ENCODE measurements at places on chromosomes 2 and 18.

- no peak for DNase-seq
Measured at GRCh38 chr2:170950221-170950761, 21.2 kb downstream of the GORASP2 start.

DNA sequence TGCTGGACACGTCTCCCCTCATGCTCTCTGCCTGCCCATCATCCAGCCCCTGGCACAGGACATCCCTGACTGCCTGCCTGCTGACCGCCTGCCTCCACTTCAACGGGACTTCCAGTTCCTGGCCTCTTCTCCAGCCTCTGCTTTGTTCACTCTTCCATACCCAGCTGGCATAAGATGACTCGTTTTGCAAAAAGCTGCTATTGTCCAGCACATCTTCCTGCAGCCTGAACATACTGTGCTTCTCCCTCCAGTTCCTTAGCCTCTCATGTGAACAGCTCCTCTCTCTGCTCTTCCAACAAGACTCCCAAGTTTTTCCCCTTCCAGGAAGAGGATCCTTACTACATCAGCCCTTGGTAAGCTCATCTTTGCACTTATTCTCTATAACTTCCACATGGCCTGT lies 62.4 kb upstream of the SKOR2 start:
- no peak for DNase-seq

GRCh38 chr2:17976871-17977746 lies 98.6 kb downstream of the KCNS3 start:
- DNase-seq: no peak

GRCh38 chr2:15313657-15314056 lies 247.5 kb downstream of the NBAS start:
- no peak for DNase-seq

DNA sequence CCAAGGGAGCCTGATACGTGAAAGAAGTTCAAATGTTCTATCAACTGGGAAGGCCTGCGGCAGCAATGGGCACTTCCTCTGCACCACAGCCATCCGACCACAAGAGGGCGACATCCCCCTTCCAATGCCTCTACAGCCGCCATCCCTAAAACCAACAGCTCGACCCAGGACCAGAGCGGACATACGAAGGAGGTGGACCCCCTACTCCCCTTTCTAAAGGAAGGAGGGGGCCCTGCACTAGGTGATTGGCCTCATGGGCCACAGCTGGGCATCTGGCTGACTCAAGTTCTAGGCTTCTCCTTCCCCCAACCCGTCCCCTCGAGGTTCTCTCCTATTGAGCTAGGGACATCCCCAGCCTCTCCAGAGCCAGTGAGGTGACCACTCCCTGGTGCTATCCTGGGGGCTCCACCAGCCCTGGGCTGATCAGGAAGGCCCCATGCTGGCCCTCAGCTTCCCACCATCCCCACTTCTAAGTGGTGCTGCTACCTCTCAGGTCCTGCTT lies 217.2 kb downstream of the TNS1 start:
- DNase-seq: no peak

DNA sequence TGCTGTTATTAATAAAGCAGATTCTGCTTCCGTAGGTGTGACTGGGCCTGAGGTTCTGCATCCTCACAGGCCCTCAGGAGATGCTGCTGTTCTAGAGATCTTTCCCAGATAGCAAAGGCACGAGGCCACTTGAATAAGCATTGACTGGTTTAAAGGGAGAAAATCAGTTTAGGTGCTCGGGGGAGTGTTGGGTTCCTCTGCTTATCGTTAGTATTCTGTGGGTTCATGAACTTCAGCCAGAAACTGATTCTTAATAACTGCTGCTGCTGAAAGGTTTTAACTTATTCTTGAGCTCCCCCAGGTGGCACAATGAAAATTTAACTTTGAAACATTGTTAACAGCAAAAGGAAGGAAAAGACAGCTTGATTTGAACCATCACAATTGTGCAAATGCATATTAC lies 56.9 kb downstream of the ITGA6 start:
- DNase-seq: no peak

GRCh38 chr2:226489775-226490541 lies 309.7 kb downstream of the IRS1 start:
- DNase-seq: no peak

DNA sequence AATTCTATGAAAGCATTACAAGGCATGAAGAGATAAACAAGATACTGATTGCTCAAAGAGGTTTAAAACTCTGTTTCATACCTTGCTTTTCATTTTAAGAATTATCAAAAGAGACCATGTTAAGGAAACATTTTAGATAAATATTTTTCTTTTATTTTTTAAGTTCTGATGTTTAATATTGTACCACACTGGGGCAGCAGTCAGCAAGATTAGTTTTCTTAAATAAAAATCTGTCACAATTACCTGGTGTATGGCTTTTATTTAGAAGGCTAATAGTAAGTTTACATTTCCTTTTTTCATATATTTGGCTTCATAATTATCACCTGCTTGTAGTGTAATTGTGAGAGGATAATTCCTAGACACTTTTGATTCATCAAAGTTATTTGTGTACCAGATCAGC lies 46.4 kb downstream of the ZNF804A start:
- DNase-seq: no peak

DNA sequence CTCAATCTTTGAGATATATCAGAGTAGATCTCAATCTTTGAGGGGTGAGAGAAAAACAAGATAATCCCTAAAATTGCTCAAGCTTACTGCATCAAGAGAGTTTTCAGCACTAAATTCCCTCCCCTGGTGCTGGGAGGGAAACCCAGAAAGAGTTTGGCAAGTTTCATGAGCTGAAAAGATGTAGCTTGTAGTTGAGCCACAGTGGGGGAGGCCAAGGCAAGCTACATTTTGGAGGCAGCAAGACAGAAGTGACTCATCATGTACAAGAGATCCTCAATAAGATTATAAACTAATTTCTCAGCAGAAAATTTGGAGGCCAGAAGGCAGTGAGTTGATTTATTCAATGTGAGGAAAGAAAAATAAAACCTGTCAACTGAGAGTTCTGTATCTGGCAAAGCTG lies 308.2 kb downstream of the PIEZO2 start:
- DNase-seq: no peak

DNA sequence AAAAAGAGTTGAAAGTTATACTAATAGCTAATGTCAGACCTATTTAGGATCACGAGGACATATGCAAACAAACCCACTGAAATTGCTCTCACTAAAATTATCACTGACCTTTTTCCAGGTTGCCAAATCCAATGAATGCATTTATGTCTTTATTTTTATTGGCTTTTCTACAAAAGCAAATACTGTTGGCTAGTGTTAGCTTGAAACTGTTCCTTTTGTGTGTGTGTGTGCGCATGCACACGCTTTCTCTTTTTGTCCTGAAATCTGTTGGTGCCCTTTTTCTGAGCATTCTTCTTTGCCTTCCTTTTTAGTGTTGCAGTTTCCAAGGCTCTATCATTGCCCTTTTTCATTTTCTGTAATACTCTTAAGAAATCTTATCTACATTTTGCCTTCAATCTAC lies 1269.2 kb downstream of the LRP1B start:
- no peak for DNase-seq

- DNase-seq: no peak
Measured at GRCh38 chr18:24725644-24726415, 265.4 kb downstream of the HRH4 start.

GRCh38 chr2:215828528-215829184 lies 184.7 kb downstream of the MREG start:
- DNase-seq: no peak

GRCh38 chr2:102540882-102541281 lies 67.9 kb downstream of the SLC9A4 start:
- DNase-seq: no peak

- DNase-seq: no peak
Measured at GRCh38 chr2:217054791-217055190, 194.9 kb upstream of the TNP1 start.

- no peak for DNase-seq
Measured at GRCh38 chr2:55116966-55117365, 66.7 kb upstream of the RTN4 start.

DNA sequence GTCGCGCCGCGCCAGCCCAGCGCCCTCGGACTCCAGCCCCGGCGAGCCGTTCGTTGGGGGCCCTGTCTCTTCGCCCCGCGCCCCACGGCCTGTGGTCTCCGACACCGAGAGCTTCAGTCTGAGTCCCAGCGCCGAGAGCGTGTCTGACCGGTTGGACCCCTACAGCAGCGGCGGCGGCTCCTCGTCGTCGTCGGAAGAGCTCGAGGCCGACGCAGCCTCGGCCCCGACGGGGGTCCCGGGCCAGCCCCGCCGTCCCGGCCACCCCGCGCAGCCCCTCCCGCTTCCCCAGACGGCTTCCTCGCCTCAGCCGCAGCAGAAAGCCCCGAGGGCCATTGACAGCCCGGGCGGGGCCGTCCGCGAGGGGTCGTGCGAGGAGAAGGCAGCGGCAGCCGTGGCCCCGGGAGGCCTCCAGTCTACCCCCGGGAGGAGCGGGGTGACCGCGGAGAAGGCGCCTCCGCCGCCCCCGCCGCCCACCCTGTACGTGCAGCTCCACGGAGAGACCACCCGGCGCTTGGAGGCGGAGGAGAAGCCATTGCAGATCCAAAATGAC lies 1.4 kb downstream of the PHLPP1 start:
- DNase-seq: no peak

DNA sequence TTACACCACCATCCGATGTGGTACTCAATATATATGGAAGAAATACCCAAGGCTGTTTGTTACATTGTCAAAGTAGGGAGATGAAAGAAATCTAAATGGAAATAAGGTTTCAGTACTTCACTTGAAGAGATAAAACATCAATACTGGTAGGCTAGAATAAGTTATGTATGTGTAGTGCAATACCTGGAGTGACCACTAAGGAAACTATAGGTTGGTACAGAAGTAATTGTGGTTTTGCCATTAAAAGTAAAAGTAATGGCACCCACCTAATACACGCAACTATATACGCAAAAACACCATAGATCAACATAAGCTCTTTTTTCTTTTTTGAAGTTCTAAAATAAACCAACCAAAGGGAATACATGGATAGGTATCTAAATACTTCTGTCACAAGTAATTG lies 143.2 kb upstream of the KYNU start:
- no peak for DNase-seq

DNA sequence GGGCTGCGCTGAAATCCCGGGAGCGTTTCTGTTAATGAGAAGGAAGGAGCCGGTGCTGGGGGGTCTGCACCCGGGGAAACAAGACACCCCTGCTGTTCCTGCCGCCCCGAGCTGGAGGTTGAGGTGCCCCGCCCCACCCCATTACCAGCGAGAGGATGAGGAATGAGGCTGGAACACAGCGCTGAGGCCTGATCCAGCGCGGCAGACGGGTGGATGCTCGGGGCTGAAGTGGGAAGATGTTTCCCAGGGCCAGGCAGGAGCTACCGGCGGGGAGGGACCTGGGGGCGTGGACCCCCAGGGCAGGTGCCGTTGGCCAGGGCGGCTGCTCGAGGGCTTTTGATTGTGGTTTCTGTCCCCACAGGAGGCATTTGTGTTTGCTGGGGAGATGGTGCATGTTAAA lies 134.3 kb upstream of the CTDP1 start:
- no peak for DNase-seq

GRCh38 chr2:236849508-236849907 lies 236.2 kb upstream of the COPS8 start:
- DNase-seq: no peak

DNA sequence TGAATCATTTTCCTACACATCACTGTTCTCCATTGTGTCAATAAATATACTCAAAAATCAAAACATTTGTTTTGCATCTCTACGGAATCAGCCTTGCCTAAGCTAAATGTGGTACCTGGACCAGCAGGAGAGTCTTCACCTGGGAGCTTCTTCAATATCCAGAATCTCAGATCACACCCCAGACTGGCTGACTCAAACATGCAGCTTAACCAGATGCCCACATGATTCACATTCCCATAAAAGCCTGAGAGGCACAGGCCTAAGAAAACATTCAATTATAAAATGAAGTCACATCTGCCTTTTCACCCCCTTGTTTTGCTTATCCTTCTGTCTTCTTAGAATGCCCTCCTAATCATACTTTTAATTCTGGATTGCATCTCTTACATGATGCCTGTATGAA lies 1045.5 kb upstream of the NXPH2 start:
- no peak for DNase-seq

DNA sequence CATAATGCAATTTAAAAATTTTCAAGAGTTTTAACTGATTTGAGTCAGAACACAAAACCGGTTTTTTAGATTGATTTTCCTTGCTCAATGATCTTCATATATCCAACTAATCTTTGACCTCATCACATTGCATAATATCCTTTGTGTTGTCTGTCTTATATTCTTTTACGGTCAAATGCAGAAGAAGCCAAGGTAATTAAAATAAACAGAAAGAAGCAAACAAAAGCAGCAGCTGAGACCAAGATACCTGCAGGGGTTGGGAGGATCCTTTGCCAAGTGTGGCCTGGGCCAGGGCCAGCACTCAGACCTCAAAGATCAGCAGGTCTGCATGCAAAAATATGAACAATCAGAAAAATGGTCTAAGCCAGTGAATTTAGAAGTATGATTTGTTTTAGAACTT lies 428.9 kb upstream of the NETO1 start:
- no peak for DNase-seq

- no peak for DNase-seq
Measured at GRCh38 chr2:101111262-101111838, 39.8 kb downstream of the TBC1D8 start.

DNA sequence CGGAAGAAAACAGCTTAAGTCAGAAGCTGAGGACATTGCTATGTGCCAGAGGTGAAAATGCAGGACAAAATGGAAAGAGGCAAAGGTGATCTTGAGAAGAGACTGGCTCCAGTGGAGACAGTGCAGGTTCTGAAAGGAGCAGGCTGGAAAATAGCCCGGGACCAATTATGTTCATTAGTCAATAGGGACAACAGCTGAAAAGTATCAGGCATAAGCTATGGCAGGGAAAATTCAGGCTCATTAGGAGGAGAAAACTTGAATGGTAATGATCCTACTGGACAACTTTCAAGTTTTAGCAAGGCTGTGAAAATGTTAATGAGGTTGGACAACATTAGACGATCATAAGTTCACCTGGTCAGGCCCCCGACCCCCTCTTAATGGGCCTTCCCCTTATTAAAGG lies 60.2 kb downstream of the GALNT14 start:
- no peak for DNase-seq

DNA sequence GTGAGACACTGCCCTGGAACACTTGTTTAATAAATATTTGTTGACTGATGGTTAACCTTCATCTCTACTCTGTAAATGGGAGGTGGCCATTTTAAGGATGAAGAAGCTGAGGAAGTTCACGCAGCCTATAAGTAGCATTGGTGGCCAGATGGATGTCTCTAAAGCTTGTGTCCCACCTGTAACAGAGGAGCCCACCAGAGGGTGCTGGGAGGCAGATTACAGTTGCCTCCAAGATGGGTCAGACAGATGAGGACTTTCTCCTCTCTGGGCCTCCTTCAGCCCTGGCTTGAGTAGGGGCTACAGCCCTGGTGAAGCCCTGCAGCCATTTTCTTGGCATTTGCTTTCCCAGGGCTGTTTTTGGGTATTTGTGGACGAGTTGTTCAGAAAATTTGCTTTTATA lies 45.0 kb upstream of the MCFD2 start:
- DNase-seq: no peak

GRCh38 chr2:191349990-191350389 lies 104.8 kb downstream of the MYO1B start:
- no peak for DNase-seq

Measured in cortex of kidney (tissue), 1 donor.